ENCODE measurements at places on chromosomes 12 and 14.

DNA sequence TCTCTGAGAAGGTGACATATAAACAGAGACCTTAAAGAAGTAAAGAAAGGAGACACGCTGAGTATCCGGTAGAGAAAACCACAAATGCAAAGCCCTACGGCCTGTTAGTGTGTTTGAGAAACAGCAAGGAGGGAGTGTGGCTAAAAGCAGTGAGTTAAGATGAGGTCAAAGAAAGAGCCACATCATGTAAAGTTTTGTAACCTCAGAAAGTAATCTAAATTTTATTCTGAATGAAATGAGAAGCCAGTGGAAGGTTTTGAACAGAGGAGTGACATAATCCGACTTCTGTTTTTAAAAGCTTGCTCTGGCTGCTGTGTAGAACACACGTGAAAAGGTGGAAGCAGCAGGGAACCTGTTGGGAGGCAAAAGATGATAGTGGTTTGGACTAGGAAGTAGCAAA, 32.6 kb downstream of the PPP2R5E start:
- DNase-seq: no peak

GRCh38 chr14:97977651-97978261, 1180.6 kb downstream of the VRK1 start:
- no peak for DNase-seq

- DNase-seq: peak; percentile 33
Measured at GRCh38 chr12:386651-387050, 2.5 kb downstream of the KDM5A start.

- DNase-seq: no peak
Measured at GRCh38 chr14:29885988-29886387, 41.7 kb downstream of the PRKD1 start.

GRCh38 chr14:61296719-61297502, 15.8 kb upstream of the TMEM30B start:
- DNase-seq: peak; percentile 39

GRCh38 chr12:49537752-49538509, 899 bp upstream of the KCNH3 start:
- peak; percentile 19 for DNase-seq

DNA sequence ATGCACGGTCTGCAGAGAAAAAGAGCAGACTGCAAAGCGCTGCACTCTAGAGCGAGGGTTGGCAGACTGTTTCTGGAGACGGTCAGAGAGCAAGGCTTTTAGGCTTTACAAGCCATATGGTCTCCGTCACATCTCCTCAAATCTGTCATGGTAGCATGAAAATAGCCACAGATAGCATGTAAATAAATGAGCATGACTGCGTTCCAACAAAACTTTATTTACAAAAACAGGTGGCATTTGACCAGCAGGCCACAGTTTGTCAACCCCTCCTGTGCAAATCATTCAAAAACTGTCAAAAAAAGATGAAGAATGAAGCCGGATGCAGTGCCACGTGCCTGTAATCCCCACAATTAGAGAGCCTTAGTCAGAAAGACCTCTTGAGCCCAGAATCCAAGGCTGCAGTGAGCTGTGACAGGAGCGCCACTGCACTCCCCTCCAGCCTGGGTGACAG, 18.9 kb downstream of the SYNE3 start:
- DNase-seq: no peak

DNA sequence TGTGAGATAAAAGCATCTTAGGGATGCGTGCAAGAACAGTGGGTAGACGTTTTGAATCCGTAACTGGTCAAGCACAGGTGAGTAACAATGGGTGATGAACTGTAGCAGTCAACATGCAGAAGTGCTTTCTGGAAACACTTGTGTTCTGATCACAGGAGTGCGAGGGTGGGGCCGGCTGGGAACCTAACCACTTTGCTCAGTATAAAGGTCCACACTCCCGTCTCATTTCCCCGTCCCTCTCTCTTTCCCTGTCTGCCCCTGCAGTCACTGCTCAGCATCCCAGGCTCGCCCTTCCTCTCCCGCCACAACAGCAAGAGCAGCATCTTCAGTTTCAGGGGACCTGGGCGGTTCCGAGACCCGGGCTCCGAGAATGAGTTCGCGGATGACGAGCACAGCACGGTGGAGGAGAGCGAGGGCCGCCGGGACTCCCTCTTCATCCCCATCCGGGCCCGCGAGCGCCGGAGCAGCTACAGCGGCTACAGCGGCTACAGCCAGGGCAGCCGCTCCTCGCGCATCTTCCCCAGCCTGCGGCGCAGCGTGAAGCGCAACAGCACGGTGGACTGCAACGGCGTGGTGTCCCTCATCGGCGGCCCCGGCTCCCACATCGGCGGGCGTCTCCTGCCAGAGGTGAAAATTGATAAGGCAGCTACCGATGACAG, 127.1 kb downstream of the FIGNL2 start:
- no peak for DNase-seq

GRCh38 chr12:47131011-47131410, 51.3 kb upstream of the AMIGO2 start:
- DNase-seq: peak; percentile 18

DNA sequence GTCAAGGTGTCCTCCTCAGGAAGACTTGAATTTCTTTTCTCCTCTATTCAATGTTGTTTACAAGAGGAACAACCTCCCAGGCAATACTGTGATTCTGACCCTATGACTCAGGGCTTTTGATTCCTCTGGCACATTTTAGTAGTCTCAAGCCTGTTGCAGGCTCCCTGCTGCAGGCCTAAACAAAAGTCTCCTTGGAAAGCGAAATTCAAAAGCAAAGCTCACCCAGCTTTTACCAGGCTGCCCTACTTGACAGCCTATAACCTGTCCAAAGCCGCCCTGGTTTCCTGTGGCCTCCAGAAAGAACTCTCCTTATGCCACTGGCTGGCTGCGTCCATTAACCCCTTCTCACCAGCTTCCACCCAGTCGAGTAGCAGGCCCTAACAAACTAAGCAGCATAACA, 11.6 kb downstream of the FGD6 start:
- DNase-seq: peak; percentile 77

DNA sequence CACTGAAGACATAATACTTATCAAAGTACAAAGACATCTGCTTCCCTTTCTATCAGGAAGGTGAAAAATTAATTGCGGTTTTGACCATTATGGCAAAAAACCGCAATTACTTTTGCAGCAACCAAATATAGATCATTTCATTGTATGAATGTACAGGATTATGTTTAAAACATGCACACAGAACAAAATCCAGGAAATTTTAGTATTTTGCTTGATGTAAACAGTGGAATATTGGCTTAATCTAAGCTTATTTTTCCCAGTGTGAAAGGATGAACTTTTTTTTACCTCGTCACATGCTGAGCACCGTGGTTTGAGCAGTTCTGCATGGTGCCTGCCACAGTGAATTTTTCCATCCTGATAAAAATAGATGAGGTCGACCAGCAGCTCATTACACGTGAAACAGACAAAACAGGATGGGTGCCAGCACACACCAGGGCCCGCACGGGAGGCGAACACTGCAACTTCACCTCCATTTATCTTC, 121.2 kb downstream of the PRICKLE1 start:
- no peak for DNase-seq

- DNase-seq: no peak
Measured at GRCh38 chr14:72057701-72058285, 125.6 kb downstream of the RGS6 start.

DNA sequence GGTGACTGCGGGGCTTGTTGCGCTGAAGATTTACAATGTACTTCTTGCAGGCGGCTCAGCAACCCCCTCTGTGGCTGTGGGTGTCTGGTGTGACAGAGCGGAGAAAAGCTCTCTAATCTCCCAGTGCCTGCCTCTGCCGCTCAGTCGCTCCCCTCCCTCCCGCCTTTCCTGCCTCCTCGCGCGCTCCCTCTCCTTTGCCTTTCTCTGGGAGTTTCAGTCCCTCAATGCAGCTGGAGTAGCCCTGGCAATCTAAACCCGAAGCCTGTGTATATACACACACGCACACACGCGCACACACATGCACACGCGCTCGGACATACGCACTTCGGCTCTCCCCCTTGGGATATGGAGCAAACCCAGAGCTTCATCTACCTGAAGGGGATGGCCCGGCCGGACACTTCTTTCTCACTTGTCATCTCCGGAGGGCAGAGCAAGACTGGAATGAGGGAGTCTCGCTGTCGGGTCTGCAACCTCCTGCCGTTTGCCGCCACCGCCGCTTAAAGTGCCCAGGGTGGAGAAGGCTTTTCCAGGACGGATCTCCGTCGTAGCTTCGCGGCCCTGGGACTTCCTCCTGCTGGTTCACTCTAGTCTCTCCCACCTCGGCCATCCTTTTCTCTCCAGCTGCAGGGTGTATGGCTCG, 599 bp upstream of the TRHDE start:
- DNase-seq: peak; percentile 77

DNA sequence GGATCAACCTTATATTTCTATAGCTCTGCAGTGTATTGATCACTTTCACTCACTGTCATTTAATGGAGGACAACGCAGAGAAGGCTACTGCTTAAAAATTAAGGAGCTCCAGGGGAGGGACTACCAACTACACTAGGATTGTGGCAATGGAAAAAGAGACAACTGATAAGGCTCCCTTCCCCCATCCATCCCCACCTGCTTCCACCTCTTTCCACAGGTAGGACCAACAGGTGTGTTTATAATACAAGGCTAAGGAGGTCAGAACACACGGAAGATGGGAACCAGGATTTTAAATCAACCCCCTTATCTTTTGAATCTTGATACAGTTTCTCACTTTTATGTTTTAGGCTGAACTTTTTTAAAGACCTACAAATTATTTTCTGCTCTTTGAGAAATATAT, 90.8 kb downstream of the STAB2 start:
- no peak for DNase-seq
